ENCODE measurements at places on chromosomes 2 and 18.

GRCh38 chr2:148899638-148900318, 24.8 kb downstream of the KIF5C start:
- DNase-seq, result no peak

GRCh38 chr2:29113027-29113686, 2.1 kb upstream of the CLIP4 start:
- no peak for DNase-seq

- no peak for DNase-seq
Measured at GRCh38 chr2:72745679-72746368, 80.0 kb downstream of the EXOC6B start.

DNA sequence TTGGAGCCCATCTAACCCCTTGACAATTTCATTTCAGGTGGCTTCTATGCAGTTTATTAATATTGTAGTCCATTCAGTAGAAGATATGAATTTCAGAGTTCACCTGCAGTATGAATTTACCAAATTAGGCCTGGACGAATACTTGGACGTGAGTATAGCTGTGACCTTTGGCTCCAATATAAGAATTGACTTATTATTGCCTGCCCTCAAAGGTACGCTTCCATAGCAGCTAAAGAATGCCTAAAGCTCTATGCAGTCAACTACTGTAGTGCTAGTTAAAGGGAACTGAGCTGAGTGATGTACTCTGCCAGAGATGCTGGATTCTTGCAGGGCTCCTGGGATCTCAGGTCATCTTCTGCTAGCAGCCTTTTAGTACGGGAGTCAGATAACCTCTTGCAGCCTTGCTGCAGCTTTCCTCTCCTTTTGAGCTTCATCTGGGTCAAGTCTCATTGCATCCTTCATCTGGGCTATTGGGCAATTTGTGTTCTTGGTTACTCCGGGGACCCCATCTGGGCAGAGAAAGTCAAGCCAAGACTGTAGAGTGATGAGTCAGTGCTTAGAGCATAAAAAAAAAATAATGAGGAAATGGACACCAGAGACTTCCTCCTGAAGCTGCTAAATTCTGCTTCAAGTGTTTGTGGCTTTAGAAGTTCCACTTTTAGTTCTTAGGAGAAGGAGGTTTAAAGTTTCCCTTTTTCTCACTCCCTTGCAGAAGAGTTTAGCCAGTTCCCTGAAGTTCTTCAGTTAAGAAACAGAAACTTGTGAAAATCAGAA, 105.6 kb downstream of the PRPF40A start:
- no peak for DNase-seq

- no peak for DNase-seq
Measured at GRCh38 chr2:12733846-12734245, 17.1 kb downstream of the TRIB2 start.

DNA sequence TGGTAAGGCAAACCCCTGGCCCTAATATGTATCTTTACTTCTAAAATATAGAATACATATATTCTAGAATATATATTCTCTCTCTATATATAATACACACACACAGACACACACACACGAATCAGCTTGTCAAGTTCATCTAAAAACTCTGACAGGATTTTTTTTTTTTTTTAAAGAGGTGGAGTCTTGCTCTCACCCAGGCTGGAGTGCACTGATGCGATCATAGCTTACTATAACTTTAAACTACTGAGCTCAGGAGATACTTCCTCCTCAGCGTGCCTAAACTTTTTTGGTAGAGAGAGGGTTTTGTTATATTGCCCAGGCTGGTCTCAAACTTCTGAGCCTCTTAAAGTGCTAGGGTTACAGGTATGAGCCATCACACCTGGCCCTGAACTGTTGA, 45.2 kb downstream of the DOK1 start:
- no peak for DNase-seq

GRCh38 chr2:113175736-113176695, 2.2 kb downstream of the PSD4 start:
- DNase-seq, result no peak

DNA sequence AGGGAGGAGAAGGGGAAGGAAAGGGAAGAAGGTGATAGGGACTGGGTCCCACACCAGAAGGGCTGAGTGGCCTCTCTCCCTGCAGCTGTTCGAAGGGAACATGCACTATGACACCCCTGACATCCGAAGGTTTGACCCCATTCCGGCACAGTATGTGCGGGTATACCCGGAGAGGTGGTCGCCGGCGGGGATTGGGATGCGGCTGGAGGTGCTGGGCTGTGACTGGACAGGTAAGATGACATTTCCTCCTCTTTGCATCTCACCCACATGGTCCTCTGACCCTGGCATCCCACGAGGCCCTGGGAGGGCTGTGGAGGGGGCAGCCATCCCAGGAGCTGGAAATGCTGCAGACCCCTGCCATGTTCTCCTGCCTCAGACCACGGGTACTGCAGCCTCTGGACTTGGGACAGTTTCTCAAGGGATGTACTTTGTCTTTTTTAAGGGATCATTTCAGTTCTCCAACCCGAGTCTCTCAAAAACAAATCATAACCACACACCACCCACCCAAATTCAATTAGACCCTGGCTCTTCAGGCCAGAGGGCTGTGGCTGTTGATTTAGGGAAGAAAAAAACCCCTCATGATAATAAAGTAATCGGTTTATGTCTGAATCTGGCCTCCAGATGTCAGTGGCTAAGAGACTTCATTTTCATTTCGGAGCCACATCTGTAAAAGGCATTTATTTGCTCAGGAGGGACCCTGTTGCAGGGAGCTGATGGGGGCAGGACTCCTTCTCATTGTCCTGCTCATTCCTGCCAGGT, 63.5 kb downstream of the NRP2 start:
- DNase-seq, result no peak

GRCh38 chr18:42131066-42131929, 176.3 kb downstream of the PIK3C3 start:
- DNase-seq, result no peak

- DNase-seq, result no peak
Measured at GRCh38 chr2:3666613-3666975, 8.6 kb downstream of the ALLC start.

- DNase-seq, result no peak
Measured at GRCh38 chr2:8572712-8573233, 109.1 kb upstream of the ID2 start.

GRCh38 chr2:129192117-129192516, 787.3 kb upstream of the RAB6C start:
- no peak for DNase-seq

GRCh38 chr2:159230145-159230877, 56.2 kb downstream of the WDSUB1 start:
- no peak for DNase-seq

DNA sequence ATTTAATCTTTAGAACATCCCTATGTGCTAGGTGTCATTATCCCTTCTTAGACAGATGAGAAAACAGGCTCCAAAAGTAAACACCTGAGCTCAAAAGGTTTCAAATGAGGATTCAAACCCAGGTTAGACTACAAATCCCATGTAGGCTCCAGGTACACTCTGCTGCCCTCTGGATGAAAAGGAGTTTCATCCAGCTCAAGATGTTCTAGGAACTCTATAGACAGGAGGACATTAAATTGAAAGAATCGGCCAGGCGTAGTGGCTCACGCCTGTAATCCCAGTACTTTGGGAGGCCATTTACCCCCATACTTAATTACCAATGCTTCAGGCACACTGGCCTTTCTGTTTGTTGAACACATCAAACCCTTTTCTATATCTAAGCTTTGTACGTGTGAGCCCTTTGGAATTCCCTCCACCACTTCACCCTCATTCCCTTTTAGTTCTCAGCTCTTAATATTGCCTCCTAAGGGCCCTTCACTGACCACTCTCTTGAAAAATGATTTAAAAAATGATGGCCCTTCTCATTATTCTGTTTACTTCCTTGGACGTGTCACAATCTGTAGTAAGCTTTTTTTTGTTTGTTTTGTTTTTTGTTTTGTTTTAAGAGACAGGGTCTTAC, 10.7 kb downstream of the SLC25A12 start:
- no peak for DNase-seq

- no peak for DNase-seq
Measured at GRCh38 chr2:30613001-30613400, 166.0 kb downstream of the LCLAT1 start.

- no peak for DNase-seq
Measured at GRCh38 chr2:164974221-164974620, 18.9 kb upstream of the SLC38A11 start.

GRCh38 chr18:9557250-9557943, 57.0 kb downstream of the PPP4R1 start:
- DNase-seq, result no peak

DNA sequence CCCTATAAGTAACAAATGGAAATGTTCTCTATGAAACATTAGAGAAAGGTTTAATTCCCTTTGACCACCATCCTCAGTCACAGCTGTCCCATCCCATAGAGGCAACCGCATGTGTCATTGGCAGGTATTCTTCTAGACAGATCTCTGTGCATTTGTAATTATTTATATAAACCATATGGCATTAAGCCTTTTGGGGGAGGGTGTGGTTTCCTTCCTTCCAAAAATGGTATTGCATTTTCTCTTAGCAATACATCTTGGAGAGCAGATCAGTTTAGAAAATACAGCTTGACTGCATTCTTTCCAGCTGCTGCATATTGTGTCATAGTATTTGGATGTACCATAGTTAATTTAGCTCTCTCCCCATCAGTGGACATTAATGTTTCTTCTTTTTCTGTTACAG, 57.7 kb downstream of the LCLAT1 start:
- DNase-seq, result no peak

DNA sequence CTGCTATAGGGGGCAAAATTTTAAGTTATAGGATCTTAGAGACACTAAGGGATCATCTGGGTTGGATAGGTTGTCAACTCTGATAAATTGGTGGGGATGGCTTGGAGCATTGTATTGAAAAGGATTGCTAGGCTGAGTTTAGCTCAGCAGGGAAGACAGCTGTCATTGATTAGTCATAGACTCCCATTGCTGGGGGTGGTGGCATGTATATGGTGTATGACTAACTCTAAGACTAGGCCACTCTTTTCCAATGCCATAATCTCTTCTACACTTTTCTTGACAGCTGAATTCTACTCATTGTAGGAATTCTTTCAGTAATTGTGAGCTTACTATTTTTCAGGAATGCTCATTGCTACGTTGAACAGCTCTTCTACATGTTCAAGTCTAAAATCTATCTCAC, 81.3 kb upstream of the PELI1 start:
- no peak for DNase-seq

DNA sequence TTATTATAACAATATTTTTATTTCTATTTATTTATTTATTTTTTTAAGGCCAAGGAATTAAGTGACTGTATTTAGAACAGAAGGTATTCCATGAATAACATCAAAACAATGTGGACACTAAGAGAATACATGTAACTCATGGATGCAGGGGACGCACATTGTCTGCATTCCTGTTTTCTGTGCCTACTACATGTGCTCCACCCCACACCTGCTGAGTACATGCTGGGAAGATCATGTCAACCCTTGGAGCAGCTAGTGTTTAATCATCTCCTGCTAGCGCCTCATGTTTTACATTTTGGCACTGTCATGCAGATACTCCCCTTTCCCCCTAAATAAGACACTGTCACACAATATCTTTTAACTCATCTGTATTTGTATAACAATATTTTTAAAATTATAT, 29.3 kb downstream of the DPYSL5 start:
- DNase-seq, result no peak

DNA sequence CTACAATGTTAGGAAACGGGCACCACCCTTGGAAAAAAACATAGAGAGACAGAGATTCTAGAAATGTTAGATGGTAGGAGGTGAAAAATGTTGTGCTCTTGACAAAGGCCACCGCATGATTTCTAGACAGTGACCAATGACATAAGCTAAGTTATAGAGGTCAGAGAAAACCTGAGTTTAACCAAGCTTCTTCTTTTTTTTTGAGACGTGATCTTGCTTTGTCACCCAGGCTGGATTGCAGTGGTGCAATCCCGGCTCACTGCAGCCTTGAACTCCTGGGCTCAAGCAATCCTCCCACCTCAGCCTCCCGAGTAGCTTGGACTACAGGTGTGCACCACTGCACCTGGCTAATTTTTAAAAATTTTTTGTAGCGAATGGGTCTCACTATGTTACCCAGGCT, 13.0 kb downstream of the FER1L5 start:
- no peak for DNase-seq

DNA sequence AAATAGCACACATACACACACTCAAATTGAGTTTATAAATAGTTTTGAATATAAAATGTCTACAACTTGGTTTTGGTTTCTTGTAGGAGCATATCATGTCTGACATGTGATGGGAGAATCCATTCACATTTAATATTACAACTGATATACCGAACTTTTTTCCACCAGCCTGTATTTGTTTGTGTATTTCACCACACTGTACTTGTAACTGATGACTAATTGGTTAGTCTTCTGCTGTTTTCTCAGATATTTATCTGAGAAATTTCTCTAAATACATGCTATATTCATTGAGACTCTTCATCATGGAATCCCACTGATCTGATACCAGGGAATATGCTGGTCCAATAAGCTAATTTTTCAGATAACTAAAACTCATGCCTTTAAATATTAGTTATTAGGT, 56.3 kb upstream of the UBXN4 start:
- DNase-seq, result no peak

GRCh38 chr18:80009661-80010550, 21.5 kb upstream of the TXNL4A start:
- no peak for DNase-seq

GRCh38 chr2:195730912-195731311, 73.9 kb downstream of the SLC39A10 start:
- no peak for DNase-seq

GRCh38 chr2:10452312-10452711, 4.2 kb upstream of the ODC1 start:
- DNase-seq, result no peak

- DNase-seq, result no peak
Measured at GRCh38 chr18:36974686-36975085, 145.8 kb downstream of the KIAA1328 start.

DNA sequence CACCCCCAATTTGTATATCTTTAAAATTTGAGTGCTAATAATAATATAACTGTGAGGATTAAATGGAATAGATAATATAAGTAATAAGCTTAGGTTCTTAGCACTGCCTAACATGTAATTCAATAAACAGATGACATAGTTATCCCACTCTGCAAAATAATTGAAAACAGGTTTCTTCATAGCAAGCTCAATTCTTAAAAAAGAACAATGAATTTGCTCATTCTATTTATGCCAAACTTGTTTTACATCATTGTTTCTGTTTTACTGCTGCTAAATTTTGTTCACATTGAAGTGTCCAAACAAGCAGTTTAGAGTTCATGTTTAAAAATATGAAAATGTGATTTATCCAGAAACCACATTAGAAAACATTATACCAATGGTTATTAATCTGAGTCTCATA, 217.0 kb downstream of the MBD5 start:
- DNase-seq, result no peak

DNA sequence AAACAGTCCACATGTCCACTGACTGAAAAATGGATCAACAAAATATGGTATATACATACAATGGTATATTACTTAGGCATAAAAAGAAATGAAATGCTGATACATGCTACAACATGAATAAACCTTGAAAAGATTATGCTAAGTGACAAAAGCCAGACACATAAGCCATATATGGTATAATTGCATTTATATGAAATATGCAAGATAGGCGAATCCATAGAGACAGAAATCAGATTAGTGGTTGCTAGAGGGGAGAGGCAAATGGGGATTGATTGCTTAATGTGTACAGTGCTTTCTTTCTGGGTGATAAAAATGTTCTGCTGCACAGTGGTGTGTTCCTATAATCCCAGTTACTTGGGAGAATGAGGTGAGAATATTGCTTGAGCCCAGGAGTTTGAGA, 171.0 kb downstream of the CYP26B1 start:
- DNase-seq, result no peak

All from effector memory CD4-positive, alpha-beta T cell (primary cell).